A549 (cell line): ENCODE measurements at places on chromosomes 12 and 14. TPM values are rescaled to one million over a fixed set of nuclear protein-coding genes. Genes with fewer than 3 reads are reported as not detected.

Gene HOXC11
- 0.45 to 0.54 TPM (median 0.45 TPM) in 3 replicates for polyA plus RNA-seq

Gene E2F7
- polyA plus RNA-seq = 4.1 to 5.4 TPM (median 5.0 TPM) in 3 replicates

Gene RTL1
- 0.01 to 0.03 TPM in 2 of 3 replicates, not detected in the other for polyA plus RNA-seq

Gene MUCL1
- not detected in 3 replicates for polyA plus RNA-seq

Gene CAPZA3
- polyA plus RNA-seq = not detected in 3 replicates

Gene ZC3H10
- 2.3 to 3.2 TPM (median 2.7 TPM) in 3 replicates for polyA plus RNA-seq

Gene SLC8A3
- polyA plus RNA-seq = not detected in 3 replicates

Gene ACOT6
- not detected in 3 replicates for polyA plus RNA-seq
